Activated naive CD8-positive, alpha-beta T cell treated with anti-CD3 and anti-CD28 coated beads, Interleukin-2, amount 10 ng/mL, durations not matched to agents 7 days and 5 days (primary cell): ENCODE measurements at places on chromosomes 4 and X. TPM values are rescaled to one million over a fixed set of nuclear protein-coding genes. Genes with fewer than 3 reads are reported as not detected.
A peak's percentile ranks its signal among the peaks of the same experiment; 100 is the strongest.

DNA sequence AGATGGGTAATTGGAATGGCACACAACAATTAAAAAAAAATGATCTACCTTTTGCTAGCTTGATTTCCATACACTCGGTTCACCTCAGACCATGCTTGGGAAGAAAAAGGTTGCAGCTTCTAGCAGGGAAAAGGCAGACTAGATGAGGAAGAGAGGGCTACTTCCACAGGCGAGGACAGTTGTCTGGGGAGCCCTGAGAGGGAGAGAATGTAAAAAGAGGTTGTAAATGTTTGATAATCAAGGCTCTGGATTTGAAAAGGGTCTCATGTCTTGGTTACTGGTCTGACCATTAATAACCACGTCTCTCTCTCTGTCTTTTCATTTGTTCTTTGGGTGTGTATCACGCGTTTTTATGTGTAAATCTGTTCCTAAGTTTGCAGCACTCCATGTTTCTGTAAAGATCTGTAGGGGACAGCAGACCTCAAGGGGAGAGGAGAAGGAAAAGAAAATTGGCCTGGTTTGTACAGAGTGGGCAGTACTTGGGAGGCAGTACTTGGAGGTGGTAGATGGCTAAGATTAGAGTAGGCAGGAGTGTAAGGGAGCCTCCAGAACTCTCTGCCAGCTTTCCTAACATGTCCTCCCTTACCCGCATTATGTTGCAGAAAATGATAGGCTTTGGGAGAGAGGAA, 750 bp downstream of the ARMCX5 start:
- H3K27me3 ChIP-seq = no peaks in the 10 kb centered on the region
- H3K4me3 ChIP-seq = peak overlapping the region; percentile 93

DNA sequence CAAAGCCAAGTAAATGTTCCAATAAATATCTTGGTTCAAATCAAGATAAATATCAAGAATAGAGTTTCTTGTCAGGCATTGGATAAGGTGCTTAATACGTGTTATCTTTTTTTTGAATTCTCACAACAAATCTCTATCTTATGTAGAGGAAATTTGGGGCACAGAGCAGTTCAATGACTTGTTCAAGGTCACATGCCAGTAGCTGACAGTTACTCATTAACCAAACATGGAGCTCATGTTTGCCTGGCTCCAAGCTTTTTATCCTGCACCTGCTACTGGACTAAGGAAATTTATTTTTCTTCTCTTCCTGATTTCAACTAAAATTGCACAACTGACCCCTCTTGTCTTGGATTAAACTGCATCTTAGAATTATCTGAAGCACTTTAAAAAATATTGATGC, 76.3 kb downstream of the ATP10D start:
- H3K4me1 ChIP-seq = peaks cover 6% of the 10 kb centered on the region
- no peak overlapping the region for H3K4me3 ChIP-seq
- no peak for DNase-seq
- H3K27me3 ChIP-seq = no peaks in the 10 kb centered on the region
- H3K27ac ChIP-seq = no peak overlapping the region

Gene AMBN
- total RNA-seq = not detected

Gene SH3BP2
- total RNA-seq = 82.6 TPM

DNA sequence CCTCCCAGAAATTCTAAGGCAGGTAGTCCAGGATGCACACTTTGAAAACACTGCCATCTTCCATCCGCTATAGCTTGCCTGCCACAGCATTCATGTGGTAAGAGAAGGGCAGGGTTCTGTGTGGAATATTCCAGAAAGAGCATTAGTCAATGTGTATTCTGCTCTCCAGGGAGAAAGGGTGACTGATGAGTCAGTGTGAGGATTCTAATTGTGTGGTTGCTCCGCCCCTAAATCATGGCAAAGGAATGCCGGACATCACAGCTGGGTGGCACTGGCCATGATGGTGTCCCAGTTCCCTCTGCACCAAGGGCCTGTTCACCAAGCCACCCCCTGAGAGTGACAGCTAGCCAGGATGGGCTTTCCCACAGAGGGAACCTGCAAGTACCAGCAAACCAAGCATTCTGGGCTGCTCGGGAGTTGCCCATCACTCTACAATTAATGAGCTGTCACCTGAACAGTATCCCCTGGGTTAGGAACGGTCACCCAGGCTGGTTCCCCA, 9.5 kb downstream of the IDS start:
- DNase-seq = no peak
- no peaks in the 10 kb centered on the region for H3K27me3 ChIP-seq
- H3K4me1 ChIP-seq = peaks cover 7% of the 10 kb centered on the region
- no peak overlapping the region for H3K27ac ChIP-seq
- H3K4me3 ChIP-seq = no peak overlapping the region

GRCh38 chr4:8577046-8577445, 3.1 kb upstream of the GPR78 start:
- DNase-seq = no peak
- no peak overlapping the region for H3K4me3 ChIP-seq
- no peaks in the 10 kb centered on the region for H3K36me3 ChIP-seq
- peaks cover 2% of the 10 kb centered on the region for H3K27me3 ChIP-seq
